Spinal cord (tissue), 10 donors: ENCODE measurements at places on chromosomes 12 and 14. TPM values are rescaled to one million over a fixed set of nuclear protein-coding genes. Genes with fewer than 3 reads are reported as not detected.
A peak's percentile ranks its signal among the peaks of the same experiment; 100 is the strongest.

- DNase-seq = no peak
- no peaks in the 10 kb centered on the region for H3K36me3 ChIP-seq
- H3K27me3 ChIP-seq = no peaks in the 10 kb centered on the region
- H3K4me3 ChIP-seq = no peak overlapping the region
- no peak overlapping the region for H3K27ac ChIP-seq
These were observed 1037.8 kb downstream of the TMEM121 start for GRCh38 chr14:106564058-106564643.

DNA sequence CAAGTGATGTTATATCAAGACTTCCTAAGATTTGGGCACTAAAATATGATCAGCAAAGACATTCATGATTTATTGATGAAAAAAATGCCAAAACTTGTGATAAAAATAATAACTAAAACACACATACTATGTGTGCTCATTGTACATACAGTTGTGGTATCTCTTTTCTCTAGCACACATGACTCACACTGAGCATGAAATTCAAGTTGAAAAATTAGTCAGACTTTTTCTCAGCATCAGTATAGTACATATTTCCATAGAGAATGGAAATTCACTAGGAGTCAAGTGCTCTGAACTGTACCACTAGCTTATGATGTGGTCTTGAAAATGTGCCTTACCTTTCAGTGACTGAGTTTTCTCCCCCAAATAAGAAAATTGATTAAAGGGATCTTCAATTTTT lies 471.8 kb upstream of the FLRT2 start:
- no peak for DNase-seq
- H3K4me3 ChIP-seq = no peak overlapping the region
- H3K27me3 ChIP-seq = no peaks in the 10 kb centered on the region

DNA sequence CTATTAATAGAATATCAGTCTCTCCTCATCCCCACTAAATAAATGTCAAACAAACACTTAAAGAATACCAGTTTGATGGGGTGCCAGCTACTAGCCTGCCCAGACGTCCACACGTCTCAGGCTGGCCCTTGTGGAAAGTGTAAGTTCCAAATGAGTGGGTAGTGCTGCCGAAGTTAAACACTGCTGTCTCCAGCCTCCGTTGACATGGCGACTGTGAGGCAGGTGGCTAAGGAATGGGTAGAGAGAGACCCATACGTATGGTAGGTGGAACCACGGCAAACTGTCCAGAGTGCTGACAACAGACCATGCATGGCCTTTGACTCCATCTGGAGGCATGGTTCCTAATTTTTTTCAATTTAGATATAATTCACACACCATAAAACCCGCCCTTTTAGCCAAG lies 37.9 kb downstream of the PITPNM2 start:
- no peaks in the 10 kb centered on the region for H3K27me3 ChIP-seq
- DNase-seq = no peak
- peaks cover 8% of the 10 kb centered on the region for H3K36me3 ChIP-seq
- H3K4me3 ChIP-seq = no peak overlapping the region

- peaks cover 3% of the 10 kb centered on the region for H3K4me1 ChIP-seq
- H3K27ac ChIP-seq = no peak overlapping the region
- no peaks in the 10 kb centered on the region for H3K27me3 ChIP-seq
- H3K4me3 ChIP-seq = no peak overlapping the region
- DNase-seq = no peak
These were observed 85.9 kb downstream of the FBXW8 start for GRCh38 chr12:116996621-116997020.

GRCh38 chr12:76587428-76588178 lies 28.0 kb upstream of the OSBPL8 start:
- no peak overlapping the region for H3K4me3 ChIP-seq
- H3K27me3 ChIP-seq = no peaks in the 10 kb centered on the region
- DNase-seq = no peak
- H3K36me3 ChIP-seq = no peaks in the 10 kb centered on the region

DNA sequence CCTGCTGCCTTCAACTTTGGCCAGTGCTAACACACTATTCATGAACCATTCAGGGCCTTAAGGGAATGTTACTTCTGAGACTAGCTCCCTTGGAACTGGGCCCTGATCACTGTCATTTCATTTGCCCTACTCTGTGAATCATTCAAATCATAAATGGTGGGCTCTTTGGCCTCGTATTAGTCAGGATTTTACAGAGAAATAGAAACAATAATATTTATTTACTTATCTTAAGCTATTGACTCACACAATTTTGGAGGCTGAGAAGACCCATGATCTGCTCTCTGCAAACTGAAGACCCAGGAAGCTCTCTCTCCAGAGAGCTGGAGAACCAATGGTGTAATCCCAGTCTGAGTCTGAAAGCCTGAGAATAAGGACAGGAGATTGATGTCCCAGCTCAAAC lies 398.5 kb downstream of the LRIG3 start:
- H3K27ac ChIP-seq = no peak overlapping the region
- H3K36me3 ChIP-seq = no peaks in the 10 kb centered on the region
- H3K4me1 ChIP-seq = no peaks in the 10 kb centered on the region
- no peaks in the 10 kb centered on the region for H3K27me3 ChIP-seq

DNA sequence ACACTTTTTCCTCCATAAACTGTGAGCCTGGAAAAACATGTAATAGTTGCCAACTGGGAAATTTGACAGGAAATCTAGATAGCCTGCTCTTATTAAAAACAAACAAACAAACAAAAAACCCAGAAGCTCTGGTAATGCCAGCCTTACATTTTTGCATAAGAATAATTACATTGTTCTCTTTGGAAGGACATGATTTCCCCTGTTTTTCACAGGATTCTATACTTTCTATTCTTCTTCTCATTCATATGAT lies 137.9 kb downstream of the AEBP2 start:
- H3K4me1 ChIP-seq = peaks cover 4% of the 10 kb centered on the region
- no peaks in the 10 kb centered on the region for H3K27me3 ChIP-seq
- no peaks in the 10 kb centered on the region for H3K36me3 ChIP-seq
- no peak overlapping the region for H3K27ac ChIP-seq
- DNase-seq = no peak
- H3K4me3 ChIP-seq = no peak overlapping the region

DNA sequence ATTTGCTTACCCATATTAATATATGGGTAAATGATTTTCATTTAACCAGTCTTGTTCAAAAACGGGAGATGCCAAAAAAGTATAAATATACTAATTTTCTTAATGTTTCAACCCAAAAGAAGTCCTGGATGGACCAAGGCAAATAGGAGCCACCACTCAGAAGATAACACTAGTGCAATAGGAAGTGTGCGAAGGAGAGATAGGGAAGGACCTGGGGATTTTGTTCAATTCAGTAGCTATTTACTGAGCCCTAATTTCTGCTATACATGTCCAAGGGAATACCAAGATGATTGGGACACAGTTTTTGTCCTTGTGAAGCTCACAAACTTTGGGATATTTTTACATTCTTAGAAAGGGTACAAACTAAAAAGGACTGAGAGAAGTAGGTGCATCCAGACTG lies 1.5 kb downstream of the CMAS start:
- DNase-seq = no peak
- H3K27me3 ChIP-seq = no peaks in the 10 kb centered on the region
- no peak overlapping the region for H3K27ac ChIP-seq
- H3K36me3 ChIP-seq = no peaks in the 10 kb centered on the region
- peak overlapping the region; percentile 85 for H3K4me3 ChIP-seq

GRCh38 chr14:105046891-105047282 lies 18.3 kb downstream of the GPR132 start:
- no peak overlapping the region for H3K27ac ChIP-seq
- no peak for DNase-seq
- H3K27me3 ChIP-seq = peaks cover 3% of the 10 kb centered on the region
- H3K4me1 ChIP-seq = peaks cover 9% of the 10 kb centered on the region
- H3K4me3 ChIP-seq = no peak overlapping the region
- no peaks in the 10 kb centered on the region for H3K36me3 ChIP-seq

DNA sequence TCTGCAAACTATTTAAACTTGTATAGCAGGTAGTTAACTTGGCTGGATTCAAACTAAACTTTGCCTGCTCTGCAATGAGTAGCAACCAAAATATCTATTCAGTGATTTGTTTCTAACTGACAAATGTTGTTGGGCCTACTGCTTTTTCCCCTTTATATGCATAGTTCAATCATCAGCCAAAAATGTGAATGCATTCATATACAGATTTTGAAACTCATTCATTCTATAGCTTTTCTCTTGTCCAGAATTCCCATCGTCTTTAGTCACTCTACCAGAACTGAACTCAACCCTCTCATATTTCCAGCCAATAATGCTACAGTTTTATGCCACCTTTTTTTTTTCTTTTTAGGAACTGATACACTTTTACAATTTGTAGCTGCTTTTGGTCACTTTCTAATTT lies 599.8 kb downstream of the RPL10L start:
- no peak for DNase-seq
- H3K27me3 ChIP-seq = no peaks in the 10 kb centered on the region
- no peak overlapping the region for H3K27ac ChIP-seq
- H3K4me3 ChIP-seq = no peak overlapping the region
- H3K4me1 ChIP-seq = no peaks in the 10 kb centered on the region
- H3K36me3 ChIP-seq = no peaks in the 10 kb centered on the region

DNA sequence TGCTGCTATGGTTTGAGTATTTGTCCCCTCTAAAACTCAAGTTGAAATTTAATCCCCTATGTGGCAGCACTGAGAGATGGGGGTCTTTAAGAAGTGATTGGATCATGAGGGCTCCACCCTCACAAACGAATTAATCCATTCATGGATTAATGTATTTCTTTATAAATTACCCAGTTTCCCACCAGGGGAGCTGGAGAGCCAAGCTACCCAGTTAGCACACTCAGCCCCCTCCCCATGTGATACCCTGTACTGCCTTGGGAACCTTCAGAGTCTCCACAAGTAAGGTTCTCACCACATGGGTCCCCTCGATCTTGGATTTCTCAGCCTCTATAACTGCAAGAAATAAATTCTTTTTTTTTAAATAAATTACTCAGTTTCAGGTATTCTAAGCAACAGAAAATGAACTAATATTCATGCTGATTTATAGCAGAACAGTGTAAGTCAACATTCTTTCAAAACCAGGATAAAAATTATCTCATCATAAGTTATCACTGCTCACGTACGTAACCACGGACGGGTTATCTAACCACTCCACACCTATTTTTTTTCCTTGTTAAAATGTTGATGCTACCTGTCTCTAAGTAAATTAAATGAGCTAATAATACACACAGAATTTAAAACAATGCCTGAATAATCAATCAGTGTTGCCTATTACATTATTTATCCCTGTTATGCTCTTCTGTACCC lies 3.6 kb downstream of the NAP1L1 start:
- H3K4me3 ChIP-seq = no peak overlapping the region
- peaks cover 9% of the 10 kb centered on the region for H3K4me1 ChIP-seq
- H3K27ac ChIP-seq = no peak overlapping the region

DNA sequence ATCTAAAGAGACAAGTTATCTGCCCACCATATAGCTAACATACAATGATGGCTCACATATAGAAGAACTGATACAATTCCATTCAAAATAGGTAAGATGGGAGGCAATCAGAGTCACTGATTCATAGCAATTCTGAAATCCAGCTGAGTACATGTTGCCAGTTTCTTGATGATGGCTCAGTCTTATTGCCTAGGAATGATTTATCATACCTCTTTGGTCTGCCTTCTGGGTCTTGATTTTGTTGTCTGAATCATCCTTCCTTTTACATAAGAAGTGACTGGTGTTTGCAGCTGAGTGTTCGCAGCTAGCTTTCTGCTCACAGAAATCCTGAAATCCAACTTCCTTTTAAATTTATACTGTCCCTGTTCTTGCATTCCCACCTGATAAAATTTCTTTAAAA lies 463.2 kb upstream of the MGAT4C start:
- H3K4me3 ChIP-seq = no peak overlapping the region
- H3K27ac ChIP-seq = no peak overlapping the region
- no peak for DNase-seq

The TMEM179 gene
- 9.4 TPM for total RNA-seq

The LALBA gene
- total RNA-seq = not detected

The MGAT2 gene
- 39.1 TPM for total RNA-seq
